Adrenal gland (tissue), 19 donors: ENCODE measurements at places on chromosomes 13 and 19. TPM values are rescaled to one million over a fixed set of nuclear protein-coding genes. Genes with fewer than 3 reads are reported as not detected.

CHERP gene
- 39.3 TPM for polyA plus RNA-seq

DNA sequence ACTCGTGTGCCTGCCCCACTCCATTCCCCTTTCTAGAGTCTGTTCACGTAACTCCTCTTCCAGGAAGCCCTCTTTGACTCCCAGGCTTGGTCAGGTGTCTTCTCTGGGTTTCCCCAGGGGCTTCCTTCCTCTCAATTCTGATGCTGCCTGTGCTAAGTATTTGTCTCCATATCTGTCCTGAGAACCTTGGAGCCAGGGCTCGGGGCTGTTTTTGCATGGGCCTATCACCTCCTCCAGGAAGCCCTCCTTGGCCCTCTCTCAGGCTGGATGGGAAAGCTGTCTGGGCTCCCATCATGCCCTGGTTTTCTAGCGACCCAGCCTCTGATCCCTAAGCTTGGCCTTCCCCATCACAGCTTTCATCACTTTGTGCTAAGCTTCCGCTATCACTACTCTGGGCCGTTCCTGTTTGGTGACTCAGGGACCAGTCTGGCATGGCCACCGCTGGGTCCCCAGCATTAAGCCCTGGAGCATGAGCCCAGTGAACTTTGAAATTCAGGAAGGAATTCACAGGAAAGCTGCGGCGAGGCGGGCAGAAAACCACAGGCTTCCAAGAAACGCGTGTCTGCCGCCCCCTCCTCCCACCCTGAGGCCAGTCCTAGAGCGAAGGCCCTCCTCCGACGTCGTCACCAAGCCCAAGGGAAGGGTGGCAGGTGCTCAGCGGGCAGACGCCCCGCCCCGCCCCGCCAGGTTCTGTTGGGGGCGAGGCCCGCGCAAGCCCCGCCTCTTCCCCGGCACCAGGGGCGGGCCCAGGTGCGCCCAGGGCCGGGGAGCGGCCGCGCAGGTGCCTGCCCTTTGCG is 486 bp upstream of the SPINT2 start:
- H3K36me3 ChIP-seq: no peaks in the 10 kb centered on the region
- peak; percentile 71 for DNase-seq
- peak overlapping the region; percentile 23 for H3K27ac ChIP-seq
- H3K4me1 ChIP-seq: peaks cover 27% of the 10 kb centered on the region
- H3K27me3 ChIP-seq: no peaks in the 10 kb centered on the region
- H3K4me3 ChIP-seq: no peak overlapping the region

DNA sequence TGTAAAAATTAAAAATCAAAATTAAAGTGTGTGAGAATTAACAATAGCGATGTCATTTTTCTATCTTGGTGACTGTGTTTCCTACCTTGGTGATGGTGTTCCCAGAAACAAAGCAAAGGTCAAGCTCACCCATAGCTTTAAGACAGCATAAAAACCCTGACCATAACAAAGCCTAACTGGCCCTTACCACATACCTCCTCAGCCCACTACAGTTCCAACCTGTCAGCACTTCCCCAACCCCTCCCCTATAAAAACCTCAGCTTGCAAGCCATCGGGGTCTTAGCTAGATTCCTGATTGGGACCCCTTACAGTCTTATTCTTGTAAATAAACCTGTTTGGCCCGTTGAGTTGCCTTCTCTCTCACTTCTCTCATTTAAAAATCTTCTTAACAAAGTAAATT is 484.4 kb upstream of the PCDH20 start:
- H3K4me3 ChIP-seq: no peak overlapping the region
- H3K27me3 ChIP-seq: no peaks in the 10 kb centered on the region
- H3K27ac ChIP-seq: no peak overlapping the region
- DNase-seq: no peak

GRCh38 chr13:103130681-103131210 is 64.5 kb upstream of the SLC10A2 start:
- no peak overlapping the region for H3K4me3 ChIP-seq
- H3K27ac ChIP-seq: no peak overlapping the region
- H3K27me3 ChIP-seq: peaks cover 3% of the 10 kb centered on the region
- no peaks in the 10 kb centered on the region for H3K4me1 ChIP-seq
- no peak for DNase-seq

DNA sequence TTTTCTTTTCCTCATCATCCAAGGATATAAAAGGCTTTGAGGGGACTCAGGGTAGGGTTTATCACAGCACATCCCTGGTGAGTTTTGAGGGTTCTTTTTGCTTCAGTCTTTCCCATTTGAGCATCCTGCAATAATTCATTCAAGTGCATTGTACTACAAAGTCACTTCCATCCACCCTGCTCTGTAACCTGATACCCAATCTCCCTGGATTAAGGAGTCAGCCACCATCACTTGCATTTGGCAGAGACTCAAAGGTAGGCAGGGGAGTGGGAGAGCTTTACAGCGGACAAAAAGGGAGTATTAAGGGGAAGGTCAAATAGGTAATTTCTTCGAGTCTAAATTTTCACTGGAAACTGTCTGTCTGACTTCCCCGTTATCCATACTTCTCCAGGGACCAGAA is 216.1 kb upstream of the TMTC4 start:
- no peaks in the 10 kb centered on the region for H3K27me3 ChIP-seq
- H3K27ac ChIP-seq: no peak overlapping the region
- no peak for DNase-seq
- H3K36me3 ChIP-seq: no peaks in the 10 kb centered on the region
- H3K4me1 ChIP-seq: no peaks in the 10 kb centered on the region
